ENCODE measurements at places on chromosomes 4 and X.

- no peak for DNase-seq
Observed at GRCh38 chrX:148354916-148355315, 145.5 kb upstream of the AFF2 start.

DNA sequence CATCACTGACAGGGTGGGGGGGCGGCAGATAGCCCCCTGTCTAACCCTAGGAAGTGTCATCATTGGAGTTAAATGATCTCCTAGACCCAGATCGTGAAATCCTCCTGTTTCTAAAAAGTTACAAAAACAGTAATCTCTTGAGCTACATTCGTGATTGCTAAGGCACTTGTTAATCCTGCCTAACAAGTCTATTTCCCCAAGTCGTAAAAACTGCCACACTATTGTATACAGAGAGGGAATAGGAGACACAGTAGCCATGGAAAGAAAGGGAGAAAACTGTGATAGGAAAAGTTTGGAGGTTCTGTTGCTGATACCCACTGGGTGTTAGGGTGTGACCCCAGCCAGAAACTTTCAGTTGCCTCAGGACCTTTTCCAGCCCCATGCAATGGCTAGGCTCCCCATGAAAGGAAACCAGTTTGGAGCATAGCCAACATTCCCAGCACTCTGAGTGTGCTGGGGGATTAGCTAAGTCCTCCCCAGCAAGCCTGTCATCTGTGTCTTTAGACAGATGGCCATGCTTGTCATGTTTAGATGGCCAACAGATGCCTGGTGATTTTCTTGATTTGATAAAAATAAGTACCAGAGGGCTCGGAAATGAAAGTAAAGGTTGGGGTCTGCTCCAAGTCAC lies 63.3 kb upstream of the ANXA10 start:
- no peak for DNase-seq

DNA sequence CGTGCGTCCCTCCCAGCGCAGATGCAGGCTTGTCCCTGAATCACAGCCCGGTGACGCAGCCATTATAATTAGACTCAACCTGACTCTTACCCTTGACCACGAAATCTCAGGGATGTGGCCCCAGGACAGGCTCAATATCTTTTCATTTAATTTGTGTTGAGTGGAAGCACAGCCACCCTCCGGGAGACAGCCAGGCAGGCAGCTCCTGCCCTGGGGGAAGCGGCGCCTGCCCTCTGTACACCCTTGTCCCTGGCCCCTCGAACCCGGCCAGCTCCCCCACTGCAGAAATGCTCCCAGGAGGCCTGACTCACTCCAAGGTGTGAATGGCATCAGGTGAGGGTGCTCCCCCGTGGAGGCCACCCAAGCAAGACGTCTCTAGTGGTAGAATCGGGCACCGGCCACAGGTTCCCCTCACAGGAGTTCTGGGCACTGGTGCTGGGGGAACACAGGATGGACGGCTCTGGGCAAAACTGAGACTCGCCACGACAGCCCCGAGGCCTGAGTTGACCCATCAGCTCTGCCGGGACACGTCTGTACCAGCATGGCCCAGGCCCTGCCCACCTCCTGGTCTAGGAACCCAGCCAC lies 2.7 kb downstream of the CPLX1 start:
- DNase-seq: no peak

DNA sequence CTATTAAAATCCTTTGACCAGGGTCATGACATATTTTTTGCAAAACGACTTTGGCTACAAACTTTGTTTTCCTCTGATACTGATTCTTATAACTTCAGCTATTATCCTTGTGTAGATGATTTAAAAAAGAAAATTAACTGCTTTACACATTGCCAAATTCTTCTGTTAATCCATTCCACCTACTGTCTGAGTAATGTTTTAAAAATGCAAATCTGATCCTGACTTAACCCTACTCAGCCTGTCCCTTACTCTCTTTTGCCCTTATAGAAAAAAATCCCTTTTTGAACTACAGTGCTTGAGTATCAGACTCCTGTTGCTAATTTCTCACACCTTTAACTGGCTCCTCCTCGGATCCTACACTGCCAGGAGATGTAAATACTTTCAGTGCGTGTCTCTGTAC lies 723.1 kb downstream of the ADGRL3 start:
- DNase-seq: no peak

DNA sequence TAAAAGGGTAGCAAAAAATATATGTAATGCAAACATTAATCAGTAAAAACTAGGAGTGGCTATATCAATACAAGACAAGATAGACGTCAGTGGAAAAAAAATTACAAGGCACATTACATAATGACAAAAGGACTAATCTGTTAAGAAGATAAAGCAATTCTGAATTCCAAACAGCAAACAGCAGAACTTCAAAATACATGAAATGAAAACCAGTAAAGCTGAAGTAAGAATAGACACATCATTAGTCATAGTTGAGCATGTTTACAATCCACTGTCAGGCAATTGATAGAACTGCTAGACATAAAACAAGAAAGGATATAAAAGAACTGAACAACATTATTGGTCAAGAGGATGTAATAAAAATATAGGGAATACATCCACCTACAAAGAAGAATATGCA lies 12.2 kb downstream of the SULT1B1 start:
- DNase-seq: no peak

DNA sequence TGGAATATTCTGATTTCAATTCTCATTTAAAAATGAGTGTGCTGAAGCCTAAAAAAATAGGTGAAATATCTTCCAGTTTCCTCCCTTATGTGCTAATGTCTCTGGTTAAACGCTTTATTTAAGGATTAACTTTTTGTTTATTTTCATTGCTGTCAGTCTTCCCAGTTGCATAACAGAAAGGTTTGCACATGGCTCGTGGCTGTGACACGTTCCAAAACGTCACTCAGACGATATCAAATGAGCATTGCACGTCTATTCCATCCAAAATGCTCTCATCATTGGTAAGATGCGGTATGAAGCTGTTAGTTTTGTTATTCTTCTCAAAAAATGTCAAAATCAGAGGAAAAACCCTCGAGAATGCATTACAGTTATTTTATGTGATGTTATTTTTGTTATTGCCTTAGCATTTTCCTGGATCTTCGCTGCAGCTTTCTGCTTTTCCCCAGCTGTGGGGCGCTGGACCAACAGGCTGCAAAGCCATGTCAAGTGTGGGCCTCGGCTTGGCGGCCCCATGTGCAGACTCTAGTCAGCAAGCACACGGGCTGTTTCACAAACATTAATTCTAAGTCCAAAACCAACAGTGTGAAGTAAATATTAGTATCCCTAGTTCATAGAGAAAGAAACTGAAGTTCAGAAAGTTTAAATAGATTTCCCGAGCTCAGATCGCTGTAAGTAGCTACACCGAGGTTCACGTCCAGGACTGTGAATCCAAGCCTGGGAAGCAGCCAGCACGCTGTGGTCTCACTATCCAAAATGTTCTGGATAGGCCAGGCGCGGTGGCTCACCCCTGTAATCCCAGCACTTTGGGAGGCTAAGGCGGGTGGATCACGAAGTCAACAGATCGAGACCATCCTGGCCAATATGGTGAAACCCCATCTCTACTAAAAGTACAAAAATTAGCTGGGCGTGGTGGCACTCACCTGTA lies 793.4 kb upstream of the FRG1 start:
- DNase-seq: no peak

GRCh38 chr4:40557736-40558135 lies 71.9 kb downstream of the RBM47 start:
- DNase-seq: no peak

DNA sequence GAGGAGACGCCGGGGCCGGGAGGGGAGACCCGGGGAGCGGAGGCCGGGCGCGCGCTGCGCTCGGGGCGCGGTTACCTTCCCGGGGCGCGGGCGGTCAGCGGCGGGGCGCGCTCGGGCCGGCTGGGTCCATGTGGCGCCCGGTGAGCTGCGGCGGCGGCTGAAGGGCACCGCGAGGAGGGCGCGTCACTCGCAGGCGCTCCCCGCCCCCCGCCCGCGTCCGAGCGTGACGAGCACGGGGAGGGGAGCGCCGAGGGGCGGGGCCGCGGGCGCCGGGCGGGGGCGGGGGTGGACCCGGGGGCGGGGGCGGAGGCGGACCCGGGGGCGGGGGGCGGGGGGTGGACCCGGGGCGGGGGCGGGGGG lies at the start of gene CPLX1:
CPLX1 (minus strand) TSS at position 159 of the 360 bp plus-strand sequence. CDS start 1,607 bp downstream, outside the sequence.
- no peak for DNase-seq

DNA sequence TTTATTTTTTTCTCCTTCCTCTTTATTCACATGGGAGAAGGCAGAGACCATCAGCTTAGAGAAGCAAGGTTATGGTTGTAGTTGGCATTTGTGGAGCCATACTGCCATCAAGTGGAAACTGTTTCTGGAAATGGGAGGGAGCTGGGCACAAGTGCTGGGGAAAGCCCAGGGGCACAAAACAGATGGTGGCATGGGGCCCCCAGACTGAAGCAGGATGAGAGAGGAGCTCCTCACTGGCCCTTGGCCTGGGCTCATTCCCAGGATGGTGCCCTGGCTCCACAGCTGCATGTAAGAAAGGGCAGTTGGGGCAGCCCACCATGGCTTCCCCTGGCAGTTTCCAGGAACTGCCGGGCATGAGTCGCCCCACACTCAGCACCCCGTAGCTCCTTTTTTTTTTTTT lies 59.2 kb downstream of the NBDY start:
- no peak for DNase-seq

DNA sequence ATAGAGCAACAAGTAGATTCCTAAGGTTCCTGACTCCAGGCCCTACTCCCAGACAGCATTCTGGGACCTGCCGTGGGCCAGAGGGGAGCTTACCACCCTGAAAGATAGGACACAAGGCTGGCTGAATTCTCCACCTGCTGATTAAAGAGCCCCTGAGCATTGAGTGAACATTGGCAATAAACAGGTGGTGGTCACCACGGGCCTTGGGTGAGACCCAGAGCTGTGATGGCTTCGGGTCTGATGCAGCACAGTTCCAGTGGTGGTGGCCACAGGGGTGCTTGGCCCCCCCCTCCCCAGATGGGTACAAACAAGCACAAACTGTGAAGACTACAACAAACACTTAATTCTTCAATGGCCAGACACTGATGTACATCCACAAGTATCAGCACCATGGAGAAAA lies 444.6 kb downstream of the GASK1B start:
- no peak for DNase-seq

- DNase-seq: peak; percentile 4
Observed at GRCh38 chrX:97471071-97471470, 587.4 kb downstream of the RPA4 start.

- no peak for DNase-seq
Observed at GRCh38 chr4:8141935-8142334, 16.7 kb downstream of the ABLIM2 start.

DNA sequence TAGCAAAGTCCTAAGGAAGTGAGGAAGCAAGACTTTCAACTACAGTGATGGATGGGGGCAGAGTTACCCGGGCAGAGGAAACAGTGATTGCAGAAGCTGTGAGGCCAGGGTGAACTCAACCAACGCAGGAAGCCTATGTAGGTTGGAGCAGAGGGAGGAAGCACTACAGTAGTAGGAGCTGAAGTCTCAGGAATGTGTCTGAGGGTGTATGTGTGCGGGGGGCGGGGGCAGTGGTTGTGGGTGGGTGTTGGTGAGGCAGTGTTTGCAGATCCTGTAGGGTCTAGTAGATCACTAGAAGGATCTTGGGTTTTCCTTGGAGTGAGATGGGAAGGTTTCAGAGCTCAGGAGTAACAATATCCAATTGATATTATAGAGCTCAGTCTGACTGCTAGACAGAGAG lies 9.9 kb upstream of the MID1 start:
- DNase-seq: no peak

DNA sequence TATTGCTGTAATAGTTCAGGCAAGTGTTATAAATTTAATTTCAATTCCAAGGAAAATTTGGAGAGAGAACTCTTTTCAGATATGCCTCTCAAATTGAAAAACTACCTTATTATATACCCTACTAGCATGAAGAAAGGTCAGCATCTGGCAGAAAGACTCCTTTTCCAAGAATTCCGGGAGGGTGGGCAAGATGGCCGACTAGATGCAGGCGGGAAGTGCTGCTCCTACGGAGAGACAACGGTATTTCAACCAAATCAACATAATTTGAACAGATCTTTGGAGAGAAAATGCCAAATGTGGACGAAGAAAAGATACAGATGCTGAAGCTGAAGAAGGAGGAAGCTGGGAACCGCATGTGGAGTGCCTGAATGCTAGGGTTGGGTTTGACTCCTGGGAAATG lies 53.8 kb upstream of the INTU start:
- no peak for DNase-seq

DNA sequence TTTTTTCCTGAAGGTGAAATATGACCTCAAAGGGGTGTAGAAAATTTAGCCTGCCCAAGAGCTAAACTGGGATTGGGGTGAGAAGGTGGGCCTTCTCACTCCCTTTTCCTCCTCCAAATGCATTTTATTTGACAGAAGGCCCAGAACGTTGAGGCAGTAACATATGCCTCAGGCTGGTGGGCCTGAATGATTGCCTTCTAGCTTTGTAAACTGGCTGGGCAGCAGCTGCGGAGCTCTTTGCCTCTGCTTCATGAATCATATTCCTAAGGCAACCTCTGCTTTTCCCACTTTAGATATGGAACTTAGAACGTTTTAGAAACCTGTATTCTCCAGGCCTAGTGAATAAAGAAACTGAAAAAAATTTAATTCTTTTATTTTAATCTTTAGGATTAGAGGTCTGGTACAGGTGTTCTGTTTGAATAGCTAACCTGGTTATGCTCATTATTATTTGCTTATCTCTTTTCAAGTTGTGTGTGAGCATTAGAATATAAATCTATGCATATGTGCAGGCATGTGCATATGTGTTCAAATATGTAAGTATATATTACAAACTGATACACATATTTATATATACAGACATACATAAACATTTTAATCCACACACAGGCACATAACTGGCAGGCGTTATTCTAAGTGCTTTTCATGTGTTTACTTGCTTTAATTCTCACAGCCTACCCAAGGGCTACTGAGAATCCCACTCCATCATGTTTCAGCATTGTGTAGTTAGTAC lies 11.5 kb downstream of the PRDM8 start:
- DNase-seq: no peak

DNA sequence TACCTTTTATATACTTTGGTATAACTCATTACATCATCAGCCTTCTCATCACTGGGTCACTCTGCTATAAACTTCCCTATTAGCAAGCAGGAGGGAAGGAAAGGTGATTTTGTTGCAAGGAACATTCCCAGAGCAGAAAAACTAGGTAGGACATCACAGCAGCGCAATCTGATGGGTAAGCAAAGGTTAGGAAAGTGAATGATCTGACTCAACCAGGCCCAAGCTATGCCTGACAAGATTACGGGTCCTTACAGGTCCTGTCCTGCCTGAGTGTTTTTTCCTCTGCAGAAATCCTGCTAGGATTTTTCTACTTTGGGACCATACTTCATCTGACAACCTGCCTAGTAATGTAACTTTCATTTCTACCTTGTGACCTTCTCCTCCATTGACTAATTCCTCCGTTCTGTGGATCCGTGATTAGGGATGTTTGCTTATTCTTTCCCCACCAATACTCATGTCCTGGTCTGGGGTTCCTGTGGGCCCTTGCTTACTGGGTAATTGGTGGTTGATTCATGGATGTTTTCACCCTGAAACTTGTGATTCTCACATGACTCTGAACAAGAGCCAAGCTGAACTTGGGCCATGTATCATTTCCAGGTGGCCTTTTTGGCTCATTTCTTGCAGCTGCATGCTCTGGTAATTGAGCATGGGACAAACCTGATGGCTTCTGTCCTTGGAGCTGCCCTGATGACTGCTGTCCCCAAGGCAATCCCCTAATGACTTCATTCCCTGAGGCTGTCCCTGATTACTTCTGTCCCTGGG lies 111.9 kb upstream of the KIT start:
- no peak for DNase-seq

Data from activated CD8-positive, alpha-beta T cell treated with anti-CD3 and anti-CD28 coated beads for 36 hours (primary cell).